ENCODE measurements at places on chromosomes 1 and 21.

- DNase-seq = no peak
Measured at GRCh38 chr1:21703318-21703963, 34.3 kb upstream of the RAP1GAP start.

GRCh38 chr1:184608581-184608980 is 146.1 kb downstream of the EDEM3 start:
- no peak for DNase-seq

DNA sequence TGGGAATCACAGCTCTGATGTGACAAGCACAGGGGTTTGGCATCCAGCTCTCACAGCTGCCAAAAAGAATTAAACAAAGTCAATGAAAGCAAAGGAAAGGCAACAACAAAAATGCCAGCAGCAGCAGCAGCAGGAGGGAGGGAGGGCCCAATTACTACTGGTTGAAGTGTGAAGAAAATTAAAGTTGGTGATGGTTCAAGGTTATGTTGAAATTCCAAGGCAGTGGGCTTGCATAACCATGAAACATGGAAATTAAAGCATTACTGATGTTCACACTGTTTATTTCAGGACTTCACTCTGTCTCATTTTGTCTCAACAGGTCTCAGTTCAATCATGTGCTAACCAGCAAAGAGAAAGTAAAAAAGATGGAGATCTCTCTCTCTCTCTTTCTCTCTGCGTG is 220.3 kb upstream of the LYPLAL1 start:
- no peak for DNase-seq

- DNase-seq = no peak
Measured at GRCh38 chr1:23872421-23872820, 4.3 kb upstream of the FUCA1 start.

GRCh38 chr1:118204648-118205047 is 19.6 kb upstream of the SPAG17 start:
- DNase-seq = no peak

DNA sequence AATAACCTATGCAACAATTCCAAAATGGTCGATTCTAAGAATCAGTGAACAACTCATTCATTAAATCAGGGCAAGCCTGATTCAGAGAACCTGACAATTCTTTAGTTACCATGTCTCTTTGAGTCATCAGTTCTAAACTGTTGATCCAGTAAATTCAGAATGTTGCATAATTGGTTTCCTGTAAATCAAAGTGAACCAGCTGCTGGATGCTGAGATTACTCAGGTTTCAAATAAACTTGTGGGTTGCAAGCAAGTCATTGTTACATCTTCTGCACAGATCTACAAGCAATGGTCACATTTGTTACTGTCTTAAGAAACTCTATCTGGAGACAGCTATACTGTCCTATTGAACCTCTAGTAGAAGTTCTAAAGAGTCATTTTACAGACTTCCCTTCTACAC is 16.5 kb downstream of the PLA2G2D start:
- no peak for DNase-seq

DNA sequence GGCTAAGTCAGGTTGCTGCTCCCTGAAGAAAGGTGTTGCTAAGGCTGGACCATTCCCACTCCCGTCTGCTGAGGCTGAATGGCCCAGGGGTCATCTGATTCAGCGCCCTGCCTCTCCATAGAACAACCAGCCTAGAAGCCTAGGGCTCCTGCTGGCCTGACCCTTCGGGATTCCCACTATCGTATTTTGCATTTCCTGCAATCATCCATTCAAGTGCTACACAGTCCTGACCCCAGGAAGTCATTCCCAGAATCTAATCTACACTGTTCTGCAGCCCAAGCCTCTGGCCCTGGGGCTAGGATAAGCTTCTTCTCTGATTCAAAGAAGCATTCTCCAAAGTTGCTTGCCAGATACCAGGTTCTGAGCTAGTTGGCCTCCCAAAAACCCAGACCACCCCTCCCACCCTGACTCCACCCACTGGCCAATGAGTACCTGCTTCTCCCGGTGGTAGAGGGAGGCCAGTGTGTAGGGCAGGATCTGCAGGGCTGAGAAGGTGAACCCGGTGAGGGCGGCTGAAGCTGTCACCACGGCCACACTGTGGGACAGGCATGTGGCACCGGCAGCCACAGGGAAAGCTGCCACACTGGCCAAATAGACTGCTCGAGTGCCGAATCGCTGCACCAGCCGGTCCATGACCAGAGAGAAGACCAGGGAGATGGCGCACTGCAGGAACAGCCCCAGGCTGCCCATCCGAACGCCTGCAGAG is 18.7 kb downstream of the SLC45A3 start:
- no peak for DNase-seq

GRCh38 chr1:46210561-46210960 is 7.4 kb downstream of the LURAP1 start:
- DNase-seq = no peak

- no peak for DNase-seq
Measured at GRCh38 chr1:230632273-230632873, 9.9 kb upstream of the COG2 start.

DNA sequence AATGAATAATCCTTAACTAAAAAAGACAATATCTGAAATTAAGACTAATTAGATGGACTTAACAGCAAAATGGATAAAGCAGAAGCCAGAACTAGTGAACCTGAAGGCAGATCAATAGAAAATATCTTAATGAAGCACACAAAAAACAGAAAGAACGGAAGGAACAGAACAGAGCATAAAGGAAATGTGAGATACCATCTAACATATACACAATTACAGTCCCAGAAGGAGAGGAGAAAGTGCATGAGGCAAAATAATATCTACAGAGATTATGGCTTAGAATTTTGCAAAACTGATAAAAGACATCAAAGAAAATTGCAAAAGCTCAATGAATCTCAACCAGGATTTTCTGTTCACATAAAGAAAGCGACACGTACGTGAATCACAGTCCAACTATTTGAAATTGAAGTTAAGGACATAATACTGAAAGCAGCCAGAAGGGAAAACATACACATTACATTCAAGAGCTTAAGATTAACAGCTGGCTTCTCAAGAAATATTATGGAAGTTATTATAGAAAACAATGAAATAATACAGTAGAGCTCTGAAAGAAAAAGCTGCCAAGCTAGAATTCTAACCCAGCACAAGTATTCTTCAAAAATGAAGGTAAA is 182.0 kb downstream of the CDC42BPA start:
- DNase-seq = no peak

GRCh38 chr1:225654277-225654597 is 1.3 kb upstream of the ENAH start:
- DNase-seq = no peak

GRCh38 chr1:40693425-40693824 is 1.9 kb downstream of the NFYC start:
- DNase-seq = no peak

- DNase-seq = no peak
Measured at GRCh38 chr1:178262120-178262500, 168.2 kb downstream of the RASAL2 start.

DNA sequence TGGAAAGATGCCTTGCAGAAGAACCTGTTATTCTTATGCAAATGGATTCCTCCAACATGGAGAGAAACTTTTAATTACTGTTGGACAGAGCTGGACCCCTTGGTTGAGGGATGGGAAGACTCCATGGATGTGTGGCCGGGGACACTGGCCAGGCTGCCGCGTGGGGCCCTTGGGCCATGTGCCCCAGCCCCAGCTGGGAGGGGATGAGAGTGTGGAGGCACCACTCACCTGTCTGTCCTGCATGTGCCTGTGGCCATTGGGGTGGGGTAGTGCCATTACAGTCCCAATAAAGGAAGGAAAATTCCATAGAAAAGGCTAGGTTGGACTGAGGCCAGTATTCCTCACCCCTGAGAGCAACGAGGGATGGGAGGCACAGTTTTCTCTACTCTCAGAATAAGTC is 564.5 kb upstream of the PTBP2 start:
- no peak for DNase-seq

DNA sequence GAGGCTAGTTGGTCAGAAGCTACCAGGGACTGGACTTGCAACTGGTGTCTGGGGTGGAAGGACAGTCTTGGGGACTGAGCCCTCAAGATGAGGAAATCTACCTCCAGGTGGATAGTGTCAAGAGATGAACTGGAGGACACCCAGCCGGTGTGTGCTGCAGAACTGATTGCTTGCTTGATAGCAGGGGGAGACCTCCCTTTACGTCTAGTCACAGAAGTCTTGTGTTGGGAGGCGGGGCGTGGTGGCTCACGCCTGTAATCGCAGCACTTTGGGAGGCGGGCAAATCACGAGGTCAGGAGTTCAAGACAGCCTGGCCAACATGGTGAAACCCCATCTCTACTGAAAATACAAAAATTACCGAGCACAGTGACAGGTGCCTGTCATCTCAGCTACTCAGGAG is 4.9 kb downstream of the RCC2 start:
- no peak for DNase-seq

DNA sequence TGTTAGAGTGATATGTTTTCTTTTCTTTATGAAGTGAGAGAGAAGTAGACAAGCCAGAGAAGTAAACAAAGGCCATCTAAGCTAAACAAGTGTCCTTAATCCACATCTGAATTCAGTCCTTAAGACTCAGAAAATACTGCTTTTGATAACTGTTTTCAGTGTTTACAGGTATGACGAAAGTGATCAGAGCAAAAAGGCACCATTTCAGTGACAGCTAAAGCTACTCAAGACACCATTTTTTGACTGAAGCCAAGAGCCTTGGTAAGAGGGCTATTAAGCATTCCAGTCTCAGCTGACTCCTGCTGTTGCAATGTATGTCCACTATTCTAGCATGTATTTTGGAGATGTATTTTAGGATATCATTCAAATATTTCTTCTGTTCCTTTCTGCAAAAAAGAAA is 4.1 kb downstream of the KMO start:
- no peak for DNase-seq

- DNase-seq = no peak
Measured at GRCh38 chr1:24874056-24874455, 56.0 kb downstream of the RUNX3 start.

DNA sequence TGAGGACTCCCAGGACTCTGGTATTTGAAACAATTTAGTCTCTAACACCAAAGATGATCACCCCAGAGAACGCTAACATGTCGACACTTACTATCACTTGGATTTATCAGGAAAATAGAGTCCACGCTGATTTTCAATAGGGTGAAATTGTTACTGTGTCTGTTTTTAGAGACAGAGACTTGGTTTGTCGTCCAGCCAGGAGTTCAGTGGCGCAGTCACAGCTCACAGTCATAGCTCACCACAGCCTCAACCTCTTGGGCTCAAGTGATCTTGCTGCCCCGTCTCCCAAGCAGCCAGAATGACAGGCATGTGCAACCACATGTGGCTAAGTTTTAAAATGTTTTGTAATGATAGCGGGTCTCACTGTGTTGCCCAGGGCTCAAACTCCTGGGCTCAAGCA is 5.3 kb downstream of the SSU72 start:
- no peak for DNase-seq

- no peak for DNase-seq
Measured at GRCh38 chr1:53934170-53934765, 11.2 kb downstream of the IFT25 start.

DNA sequence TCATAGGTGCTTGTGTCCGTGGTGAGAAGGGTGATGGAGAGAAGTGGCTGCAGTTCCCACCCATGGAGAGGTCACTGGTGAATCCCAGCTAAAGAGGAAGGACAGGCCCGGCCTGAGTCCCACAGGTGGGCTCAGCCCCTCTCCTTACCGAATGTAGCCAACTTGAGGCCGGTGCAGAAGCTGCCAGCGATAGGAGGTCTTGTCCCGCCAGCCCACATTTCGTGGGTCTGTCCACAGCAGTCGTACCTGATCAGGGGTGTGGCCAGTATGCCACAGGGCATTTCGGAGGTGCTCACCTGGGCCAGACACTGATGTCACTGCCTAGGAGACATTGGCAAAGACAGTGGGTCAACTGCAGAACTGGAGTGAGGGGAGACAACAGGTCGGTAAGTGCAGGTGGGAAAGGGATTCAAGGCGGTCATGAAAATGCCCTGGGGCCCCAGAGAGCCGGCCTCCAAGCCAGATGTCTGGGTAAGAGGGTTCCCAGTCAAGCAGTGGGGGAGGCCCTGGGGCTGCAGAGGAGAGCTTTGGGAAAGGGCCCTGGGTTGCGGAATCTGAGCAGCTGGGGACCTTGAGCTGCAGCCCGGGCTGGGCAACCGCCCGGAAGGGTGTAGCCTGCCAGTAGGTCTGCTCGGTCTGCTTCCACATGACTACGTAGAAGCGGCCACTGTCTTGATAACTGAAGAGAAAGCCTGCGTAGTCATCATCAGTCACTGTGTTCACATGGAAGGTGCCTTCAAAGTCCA is 10.6 kb downstream of the THBS3 start:
- no peak for DNase-seq

DNA sequence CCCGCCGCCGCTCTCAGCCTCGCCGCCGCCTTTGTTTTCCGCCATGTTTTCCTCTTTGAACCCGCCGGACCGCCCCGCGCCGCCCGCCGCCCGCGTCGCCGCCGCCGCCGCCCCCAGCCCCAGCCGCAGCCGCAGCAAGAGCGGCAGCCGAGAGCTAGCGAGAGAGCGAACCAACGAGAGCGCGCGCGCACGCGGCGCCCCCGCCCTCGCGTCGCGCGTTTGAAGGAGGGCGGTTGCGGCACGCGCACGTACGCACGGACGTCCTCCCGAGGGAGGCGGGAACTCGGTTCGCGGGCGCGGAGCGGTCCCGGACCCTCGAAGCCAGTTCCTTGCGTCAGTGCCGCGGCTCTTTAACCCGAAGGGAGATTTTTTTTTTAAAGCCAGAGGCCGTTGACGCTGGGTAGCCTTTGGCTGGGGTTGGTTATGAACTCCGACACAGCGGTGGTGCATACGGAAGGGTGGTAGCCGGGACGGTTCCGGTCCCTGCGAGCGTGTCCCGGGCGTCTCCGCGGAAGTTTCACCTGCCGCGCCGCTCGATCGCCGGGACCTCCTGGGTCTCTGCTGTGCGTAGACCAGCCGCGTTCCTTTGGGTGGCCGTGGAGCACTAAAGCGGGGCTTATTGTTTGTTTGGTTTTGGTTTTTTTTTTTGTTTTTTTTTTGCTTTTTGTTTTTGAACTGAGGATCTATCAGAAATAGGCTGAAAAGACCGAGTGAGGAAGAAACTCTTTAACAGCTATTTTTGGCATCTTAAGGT is at the start of gene TRIM33:
TRIM33 (minus strand) TSS at position 172 of the 754 bp plus-strand sequence; CDS start at position 45, 127 bp downstream.
- peak; percentile 86 for DNase-seq

GRCh38 chr1:75426688-75427087 is 184.2 kb downstream of the SLC44A5 start:
- DNase-seq = no peak

DNA sequence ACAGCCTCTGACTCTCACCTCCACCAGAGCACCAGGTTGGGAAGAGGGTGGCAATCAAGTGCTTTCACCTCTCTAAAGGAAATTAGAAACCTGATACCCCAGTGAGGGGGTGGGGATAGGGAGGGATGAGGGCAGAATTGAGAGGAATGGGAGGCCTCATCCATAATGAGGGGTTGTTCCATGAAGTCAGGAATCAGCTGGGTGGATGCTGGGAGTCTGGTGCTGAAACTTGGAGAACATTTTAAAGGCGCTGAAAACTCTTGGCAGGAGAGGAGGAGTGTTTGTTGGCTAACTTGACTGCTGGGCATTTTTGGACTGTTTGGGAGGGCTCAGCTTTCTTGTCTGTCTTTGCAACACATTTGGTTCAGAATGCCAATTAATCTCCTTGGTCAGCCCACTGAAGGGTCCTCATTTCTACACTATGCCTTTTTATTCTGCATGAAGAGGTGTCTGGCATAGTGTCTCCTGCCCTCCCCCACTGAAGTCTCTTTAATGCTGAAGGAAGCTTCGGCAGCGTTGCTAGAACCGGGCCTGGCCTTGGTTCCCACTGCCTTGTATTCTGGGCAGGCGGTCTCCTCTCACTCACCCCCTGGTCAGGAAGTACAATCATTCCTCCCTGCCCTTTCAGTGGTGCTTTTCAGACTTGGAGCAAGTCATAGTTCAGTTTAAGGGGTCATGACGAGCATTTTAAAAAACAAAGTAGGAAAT is 2.2 kb downstream of the PHGDH start:
- no peak for DNase-seq
